KG1 (cell line): ENCODE measurements at places on chromosomes 6 and 20.

- DNase-seq, result no peak
Measured at GRCh38 chr6:149560736-149561135, 5.4 kb upstream of the GINM1 start.

GRCh38 chr6:14189074-14189473, 71.5 kb downstream of the CD83 start:
- DNase-seq, result no peak

DNA sequence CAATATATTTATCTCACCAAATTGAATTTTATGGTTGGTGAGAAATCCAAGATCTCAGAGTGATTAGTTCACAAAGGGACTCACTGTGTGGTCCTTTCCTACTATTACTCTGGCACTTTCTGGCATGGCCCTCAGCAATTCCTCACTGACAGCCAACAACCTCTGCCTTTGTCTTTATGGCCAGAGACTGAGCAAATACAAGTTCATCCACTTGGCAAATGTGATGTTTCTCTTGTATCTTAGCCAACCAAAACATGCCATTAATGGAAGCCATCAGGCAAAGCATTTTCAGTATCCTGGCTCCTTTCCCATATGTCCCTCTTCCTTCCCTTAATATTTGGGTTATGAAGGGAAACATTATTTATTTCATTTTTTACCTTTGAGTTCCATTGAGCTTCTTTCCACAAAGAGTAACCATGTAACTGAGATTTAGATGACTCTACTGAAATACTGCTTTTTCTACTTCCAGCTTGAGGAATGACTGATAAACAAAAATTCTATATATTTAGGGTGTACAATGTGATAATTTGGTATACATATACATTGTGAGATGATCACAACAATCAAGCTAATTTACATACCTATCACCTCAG, 30.8 kb upstream of the SMLR1 start:
- DNase-seq, result no peak

GRCh38 chr6:126447367-126447766, 107.5 kb downstream of the CENPW start:
- DNase-seq, result no peak

GRCh38 chr6:43395776-43396175, 26.3 kb upstream of the ZNF318 start:
- DNase-seq, result no peak

DNA sequence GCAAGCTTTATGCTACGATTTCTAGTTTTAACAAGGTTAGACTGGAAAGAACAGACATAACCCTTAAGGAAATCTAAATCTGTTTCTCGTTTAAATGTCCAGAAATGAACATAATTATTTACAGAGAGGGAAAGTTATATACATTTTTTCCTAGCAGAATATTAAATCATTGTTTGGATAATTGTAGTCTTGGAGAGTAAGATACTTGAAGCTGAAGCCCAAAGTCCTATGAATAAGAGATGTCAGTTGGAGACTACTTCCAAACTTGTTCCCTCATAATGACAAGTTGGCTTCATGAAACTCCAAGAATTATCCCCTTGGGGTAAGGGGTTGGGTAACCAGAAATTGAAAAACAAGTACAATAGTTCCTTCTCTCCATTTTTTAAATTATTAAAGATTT, 911.1 kb upstream of the MAN1A1 start:
- DNase-seq, result no peak

GRCh38 chr20:49989234-49990065, 6.7 kb downstream of the SNAI1 start:
- no peak for DNase-seq

GRCh38 chr6:82841309-82841708, 224.3 kb downstream of the UBE3D start:
- DNase-seq, result no peak

GRCh38 chr6:17965397-17965796, 22.0 kb downstream of the KIF13A start:
- no peak for DNase-seq

DNA sequence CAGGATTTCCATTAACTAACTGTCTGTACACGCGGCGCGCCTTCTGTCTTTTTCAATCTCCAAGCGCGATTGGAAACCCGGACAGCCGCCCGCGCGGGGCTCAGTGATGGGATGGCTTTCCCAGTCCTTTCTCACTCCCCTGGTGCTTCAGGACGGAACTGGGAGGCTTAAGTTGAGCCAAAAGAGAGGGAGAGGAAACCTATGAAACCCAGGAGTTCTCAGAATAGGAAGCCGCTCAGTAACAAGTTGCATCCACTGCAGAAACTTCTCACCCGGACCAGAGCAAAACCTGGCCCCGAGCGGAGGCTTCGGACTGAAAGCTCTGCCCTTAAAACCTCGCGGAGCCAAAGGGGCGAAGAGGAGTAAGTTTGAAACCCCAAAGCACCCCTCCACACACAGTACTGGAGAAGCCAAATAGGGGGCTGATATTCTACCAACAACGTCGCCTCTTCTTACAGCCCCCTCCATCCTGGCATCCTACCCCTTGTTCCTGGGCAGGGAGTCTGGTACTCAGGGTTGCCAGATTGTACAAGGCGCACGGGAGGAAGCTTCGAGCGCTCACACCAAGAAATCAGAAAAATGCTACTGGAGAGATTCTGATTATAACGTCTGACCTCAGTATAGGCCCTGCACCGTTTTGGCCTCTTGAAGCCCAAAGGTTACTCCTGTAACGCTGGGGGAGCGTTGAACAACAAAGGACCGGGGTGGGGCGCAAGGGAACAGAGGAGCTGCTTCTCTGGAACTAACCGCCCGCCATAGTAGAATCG, 906 bp upstream of the COL12A1 start:
- DNase-seq, result no peak

GRCh38 chr6:132085731-132086130, 134.6 kb upstream of the CCN2 start:
- DNase-seq, result no peak

- no peak for DNase-seq
Measured at GRCh38 chr6:91328241-91328640, 741.4 kb upstream of the MAP3K7 start.

DNA sequence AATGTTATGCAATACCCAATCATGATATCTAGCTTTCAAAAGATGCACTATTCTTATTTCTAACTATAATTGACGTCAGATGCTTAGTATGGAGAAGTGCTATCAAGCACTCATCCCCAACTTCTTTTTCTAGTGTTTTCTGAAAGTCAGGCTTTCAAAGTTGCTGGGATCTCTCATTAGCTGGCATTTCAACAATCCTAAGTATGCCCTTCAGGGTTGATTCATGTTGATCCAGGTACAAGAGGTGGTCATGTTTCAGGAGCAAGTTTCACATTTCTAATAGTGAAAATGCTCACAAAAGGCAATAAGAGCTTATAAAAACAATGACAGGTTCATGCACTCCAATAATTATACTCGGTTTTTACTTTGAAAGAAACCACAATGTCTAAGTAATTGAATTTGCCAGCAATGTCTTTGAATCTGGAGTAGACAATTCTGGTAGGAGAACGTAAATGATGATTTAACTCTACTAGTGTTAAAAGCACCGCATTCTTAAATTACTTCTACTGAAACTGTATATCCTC, 193.7 kb upstream of the KHDRBS2 start:
- no peak for DNase-seq

GRCh38 chr6:46219661-46220060, 48.9 kb upstream of the ENPP5 start:
- no peak for DNase-seq

- no peak for DNase-seq
Measured at GRCh38 chr6:159118924-159119323, 50.3 kb upstream of the FNDC1 start.

DNA sequence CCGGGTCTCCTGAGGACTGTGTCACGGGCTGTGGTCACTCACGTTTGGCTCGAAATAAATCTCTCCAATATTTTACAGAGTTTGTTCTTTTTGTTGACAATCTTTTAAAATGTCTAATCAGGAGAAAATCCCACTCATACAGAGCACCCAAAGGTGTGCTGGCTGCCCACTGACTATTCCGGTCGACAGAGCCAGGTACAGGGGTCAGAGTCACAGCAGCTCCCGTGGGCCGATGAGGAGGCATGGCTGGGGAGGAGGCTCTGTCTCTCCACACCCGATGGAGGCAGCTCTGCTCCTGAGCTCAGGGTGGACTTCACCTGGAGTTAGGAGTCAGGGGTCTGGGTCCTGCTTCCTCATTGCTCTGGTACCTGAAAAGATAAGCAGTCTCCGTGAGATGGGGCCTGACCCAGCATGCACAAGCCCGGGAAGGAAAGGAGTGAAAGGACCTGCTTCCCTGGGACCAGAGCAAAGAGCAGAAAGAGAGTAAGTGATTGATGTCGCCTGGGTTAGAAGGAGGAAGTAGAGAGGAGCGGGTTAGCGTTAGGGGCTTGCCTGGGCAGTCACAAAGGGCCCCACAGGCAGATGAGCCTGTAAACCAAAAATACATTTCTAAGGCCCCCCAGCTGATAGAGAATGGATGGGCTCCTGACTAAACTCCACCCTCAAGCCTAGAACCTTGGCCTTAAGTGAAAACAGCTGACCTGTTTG, 53.5 kb upstream of the UNC93A start:
- no peak for DNase-seq

DNA sequence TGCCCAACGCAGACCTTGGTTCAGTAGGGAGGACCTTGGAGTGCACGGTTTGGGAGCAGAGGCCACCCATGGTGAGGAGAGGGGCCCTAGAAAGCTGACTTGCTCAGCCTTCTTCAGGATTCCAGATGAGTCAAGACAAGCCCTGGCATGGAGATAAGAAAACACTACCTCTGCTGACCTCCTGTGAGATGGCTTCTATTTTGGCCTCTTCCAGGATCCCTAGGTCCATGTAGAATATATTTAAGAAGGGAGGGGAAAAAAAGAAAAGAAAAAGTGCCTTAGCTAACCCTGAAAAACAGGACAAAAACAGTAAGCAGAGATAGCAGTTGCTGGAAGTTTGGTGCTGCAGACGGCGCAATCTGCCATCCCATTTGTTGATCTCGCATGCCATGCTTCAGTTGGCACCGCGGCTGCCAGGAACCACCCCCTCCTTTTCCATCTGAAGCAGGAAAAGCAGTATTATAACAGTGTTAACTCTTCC, 100.0 kb downstream of the ARMC2 start:
- no peak for DNase-seq

- no peak for DNase-seq
Measured at GRCh38 chr20:58267389-58268215, 39.1 kb upstream of the ANKRD60 start.

GRCh38 chr20:59745201-59745600, 140.9 kb downstream of the PHACTR3 start:
- no peak for DNase-seq

DNA sequence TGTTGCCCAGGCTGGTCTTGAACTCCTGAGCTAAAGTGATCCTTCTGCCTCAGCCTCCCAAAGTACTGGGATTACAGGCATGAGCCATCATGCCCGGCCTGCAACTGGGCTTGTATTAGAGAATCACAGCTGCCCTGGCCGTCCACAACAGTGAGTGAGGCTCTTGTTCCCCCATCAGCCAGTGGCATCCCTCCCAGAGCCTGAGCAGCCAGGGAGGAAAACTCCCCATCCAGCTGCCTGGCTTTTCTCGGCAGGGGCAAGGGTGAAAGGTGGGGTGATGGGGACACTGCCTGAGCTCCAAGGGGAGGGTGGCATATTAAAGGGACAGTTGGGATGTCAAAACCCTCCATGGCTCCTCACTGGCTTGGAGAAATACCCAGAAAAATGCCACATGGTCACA, 185.6 kb downstream of the NFATC2 start:
- no peak for DNase-seq

GRCh38 chr6:133214267-133214666, 26.9 kb upstream of the EYA4 start:
- DNase-seq, result no peak

GRCh38 chr6:105588123-105588710, 185.3 kb upstream of the PREP start:
- no peak for DNase-seq

DNA sequence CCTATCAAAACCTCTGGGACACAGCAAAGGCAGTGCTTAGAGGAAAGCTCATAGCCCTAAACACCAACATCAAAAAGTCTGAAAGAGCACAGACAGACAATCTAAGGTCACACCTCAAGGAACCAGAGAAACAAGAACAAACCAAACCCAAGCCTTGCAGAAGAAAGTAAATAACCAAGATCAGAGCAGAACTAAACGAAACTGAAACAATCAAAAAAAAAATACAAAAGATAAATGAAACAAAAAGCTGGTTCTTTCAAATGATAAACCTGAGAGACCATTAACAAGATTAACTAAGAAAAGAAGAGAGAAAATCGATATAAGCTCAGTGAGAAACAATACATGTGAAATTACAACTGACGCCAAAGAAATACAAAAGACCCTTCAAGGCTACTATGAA, 34.8 kb upstream of the RUNX2 start:
- DNase-seq, result no peak

DNA sequence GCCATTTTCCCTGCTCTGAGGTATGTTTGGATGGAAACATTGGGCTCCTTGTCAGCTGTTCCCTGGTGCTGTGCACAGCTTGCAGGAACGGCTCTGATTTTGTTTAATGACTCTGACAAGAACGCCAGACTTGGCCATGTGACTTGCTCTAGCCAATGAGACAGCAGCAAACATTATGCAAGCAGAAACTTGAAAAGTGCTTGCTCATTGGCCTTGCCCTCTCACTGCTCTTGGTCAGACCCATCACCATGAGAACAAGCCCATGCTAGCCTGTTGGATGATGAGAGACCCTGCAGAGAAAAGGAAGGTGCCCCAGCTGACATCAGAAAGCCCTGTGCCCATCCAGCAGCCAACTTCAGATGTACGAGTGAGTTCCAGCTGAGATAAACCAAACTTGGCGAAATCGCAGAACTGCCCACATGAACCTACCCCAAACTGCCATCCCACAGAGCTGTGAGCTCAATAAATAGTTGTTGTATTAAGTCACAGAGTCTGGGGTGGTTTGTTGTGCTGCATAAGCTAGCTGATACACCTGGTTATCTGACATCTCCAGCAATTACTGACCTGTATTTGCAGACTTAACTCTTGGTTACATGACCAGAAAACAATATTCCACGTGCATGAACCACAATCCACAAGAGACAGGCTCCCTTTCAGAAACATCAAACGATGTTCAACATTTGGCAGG, 96.9 kb downstream of the JPH2 start:
- DNase-seq, result no peak

DNA sequence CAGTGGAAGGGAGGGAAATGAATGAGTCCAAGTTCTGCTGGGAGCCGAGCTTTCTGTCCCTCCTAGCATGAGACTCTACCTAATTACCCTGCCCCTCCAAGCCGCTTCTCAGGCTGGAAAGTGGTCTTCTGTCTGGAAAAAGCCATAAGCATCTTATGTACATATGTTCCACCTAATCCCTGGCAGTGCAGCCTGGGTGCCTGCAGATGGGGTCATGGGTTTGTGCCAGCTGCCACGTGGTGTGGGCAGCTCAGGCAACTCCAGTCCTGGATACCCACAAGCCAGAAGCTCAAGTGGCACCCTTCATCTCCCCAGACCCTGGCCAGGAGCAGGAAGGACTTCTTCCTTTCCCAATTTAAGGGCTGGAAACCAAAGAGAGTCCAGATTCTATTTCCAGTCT, 253.1 kb downstream of the LY86 start:
- DNase-seq, result no peak

GRCh38 chr20:53935344-53936084, 134.9 kb downstream of the BCAS1 start:
- no peak for DNase-seq
